ENCODE measurements at places on chromosomes 3 and 15. TPM values are rescaled to one million over a fixed set of nuclear protein-coding genes. Genes with fewer than 3 reads are reported as not detected.

CPNE4 gene
- total RNA-seq, result 7.4 TPM

TTLL13 gene
- 0.16 TPM for total RNA-seq

DNA sequence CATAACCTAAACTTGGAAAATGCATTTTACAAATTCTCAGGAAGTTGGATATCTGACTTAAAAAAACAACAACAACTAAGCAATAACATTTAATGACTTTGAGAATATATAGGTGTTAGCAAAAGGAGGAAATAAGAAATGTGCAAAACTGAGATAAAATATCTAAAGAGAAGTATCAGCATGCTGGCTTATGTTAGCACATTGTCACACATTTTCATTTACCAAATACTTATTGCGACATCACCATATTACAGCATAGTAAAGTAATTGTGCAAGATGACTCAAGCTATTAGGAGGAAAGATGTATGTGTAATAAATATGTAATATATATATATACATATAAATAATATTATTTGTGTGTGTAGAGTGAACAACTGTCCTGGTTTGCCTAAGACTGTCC, 9.2 kb downstream of the PTX3 start:
- DNase-seq, result no peak

GRCh38 chr3:120449701-120450599, 842 bp downstream of the FSTL1 start:
- no peak for DNase-seq

GRCh38 chr15:90035840-90036230, 34.7 kb downstream of the ZNF710 start:
- no peak for DNase-seq

DNA sequence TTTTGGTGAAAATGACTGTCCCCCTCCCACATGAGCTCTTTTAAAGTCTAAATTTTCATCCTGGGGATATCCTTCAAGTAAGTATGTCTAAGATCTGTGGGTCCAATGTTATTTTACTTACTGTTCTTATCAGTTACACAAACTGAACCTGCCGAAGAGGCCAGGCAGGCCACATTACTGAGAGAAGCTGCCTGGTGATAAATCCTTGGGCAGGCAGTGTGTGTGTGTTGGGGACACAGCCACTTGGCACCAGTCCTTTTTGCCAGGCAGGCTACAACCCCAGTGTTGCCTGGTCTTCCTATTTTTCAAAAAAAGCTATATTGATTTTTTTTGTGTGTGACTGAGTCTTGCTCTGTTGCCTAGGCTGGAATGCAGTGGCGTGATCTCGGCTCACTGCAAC, 50.6 kb upstream of the RASA2 start:
- DNase-seq, result no peak

DNA sequence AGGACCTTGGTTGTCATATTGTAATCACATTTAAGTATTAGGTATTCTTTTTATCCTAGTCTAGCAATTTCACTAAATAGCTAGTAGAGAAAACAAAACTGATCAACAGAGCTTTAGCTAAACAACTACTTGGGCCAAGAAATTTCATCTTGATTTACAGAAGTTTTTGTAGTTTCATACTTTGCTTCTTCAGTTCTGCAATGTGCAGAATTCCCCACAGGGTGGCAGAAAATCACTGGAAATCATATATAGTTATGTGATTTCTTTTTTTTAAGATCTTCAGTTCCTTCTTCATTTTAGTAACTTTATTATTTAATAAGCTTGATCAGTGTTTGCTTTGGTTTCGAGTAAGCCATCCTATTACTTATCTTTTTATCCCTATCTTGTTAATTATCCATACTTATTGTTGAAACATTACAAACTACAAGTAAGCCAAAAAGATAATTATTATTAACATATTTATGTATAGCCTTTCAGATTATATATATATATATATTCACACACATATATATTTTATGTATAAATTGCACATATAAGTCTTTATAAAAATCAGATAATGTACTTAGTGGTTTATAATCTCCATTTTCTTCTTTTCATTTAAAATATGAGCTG, 2.2 kb upstream of the BNIP2 start:
- no peak for DNase-seq

All from cardiac septum (tissue), 1 donor.